ENCODE measurements at places on chromosomes 16 and 17.

- DNase-seq, result no peak
Observed at GRCh38 chr17:16513873-16514272, 21.9 kb upstream of the LRRC75A start.

DNA sequence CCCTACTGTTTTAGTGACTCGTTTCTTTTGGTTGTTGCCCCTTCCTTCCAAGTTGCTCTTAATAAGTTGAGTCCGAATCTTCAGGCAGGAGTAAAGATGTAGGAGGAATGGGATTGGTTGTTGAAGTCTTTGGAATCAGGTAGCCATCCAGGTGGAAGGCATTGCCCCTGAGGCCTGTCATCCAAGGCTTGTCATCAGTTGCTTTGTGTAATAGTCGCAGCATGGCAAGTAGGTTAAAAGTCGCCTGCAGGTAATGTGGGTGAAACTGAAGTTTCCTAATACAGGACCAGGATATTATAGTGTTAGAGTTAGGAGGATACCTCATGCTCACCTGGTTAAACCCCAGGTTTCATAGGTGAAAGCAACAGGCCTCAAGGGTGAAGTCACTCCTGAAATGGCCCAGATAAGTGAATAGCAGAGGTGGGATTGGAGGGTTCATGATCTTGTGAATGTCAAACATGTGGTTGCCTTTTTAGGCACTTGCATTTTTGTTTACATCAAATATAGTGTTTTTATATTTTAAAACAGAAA, 934 bp downstream of the PCTP start:
- no peak for DNase-seq

DNA sequence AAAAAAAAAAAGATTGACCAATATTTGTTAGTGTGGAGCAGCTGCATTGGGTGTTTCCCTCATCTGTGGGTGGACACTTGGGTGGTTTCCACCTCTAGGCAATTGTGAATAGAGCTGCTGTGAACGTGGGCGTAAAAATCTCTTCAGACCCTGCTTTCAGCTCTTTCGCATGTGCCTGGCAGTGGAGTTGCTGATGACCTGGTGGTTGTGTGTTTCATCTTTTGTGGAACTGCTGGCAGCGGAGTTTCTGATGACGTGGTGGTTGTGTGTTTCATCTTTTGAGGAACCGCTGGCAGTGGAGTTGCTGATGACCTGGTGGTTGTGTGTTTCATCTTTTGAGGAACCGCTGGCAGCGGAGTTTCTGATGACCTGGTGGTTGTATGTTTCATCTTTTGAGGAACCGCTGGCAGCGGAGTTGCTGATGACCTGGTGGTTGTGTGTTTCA, 21.4 kb downstream of the ZC3H18 start:
- DNase-seq, result no peak

DNA sequence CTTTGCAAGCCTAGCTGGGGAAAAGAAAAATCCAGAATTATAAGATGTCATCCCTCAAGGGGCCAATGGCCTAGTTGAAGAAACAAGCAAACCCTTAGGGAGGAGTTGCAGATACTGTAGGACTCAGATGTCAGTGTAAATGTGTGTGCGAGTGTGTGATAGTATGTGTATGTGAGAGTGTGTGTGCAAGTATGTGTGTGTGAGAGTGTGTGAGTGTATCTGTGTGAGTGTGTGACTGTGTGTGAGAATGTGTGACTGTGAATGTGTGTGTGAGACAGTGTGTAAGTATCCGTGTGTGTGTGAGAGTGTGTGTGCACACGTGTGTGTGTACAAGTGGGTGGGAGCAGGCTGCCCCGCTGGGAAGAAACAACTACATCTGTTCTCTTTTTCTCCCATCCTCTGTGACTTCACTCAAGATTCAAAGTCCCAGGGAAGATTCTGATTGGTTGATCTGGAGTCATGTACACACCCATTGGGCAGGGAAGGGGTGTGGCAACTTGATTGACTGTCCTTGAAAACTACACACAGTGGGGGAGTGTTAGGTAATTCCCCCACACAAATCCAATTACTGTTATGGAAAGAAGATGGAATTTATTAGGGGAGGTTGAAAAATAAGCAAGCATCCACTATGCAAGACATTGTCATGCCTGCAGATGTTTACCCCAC, 40.7 kb downstream of the IRX3 start:
- no peak for DNase-seq

DNA sequence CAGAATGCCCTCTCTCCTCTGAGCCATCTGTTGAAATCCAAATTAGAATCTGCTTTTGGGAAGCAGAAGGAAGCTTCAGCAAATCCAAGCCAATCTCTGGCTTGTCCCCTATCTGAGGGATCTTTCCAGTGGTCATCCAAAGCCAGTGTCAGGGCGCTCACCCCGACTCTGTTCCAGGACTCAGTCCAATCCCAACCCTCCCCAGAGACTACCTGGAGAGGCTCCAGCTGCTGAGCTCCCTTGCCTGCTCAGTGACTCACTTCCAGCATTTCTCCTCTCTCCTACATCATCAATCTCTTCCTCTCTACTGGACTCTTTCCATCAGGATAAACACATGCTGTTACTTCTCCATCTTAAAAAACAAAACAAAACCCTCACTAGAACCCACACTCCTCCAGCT, 2.4 kb downstream of the MATCAP1 start:
- no peak for DNase-seq

- DNase-seq, result no peak
Observed at GRCh38 chr16:7209598-7209997, 123.0 kb upstream of the RBFOX1 start.

DNA sequence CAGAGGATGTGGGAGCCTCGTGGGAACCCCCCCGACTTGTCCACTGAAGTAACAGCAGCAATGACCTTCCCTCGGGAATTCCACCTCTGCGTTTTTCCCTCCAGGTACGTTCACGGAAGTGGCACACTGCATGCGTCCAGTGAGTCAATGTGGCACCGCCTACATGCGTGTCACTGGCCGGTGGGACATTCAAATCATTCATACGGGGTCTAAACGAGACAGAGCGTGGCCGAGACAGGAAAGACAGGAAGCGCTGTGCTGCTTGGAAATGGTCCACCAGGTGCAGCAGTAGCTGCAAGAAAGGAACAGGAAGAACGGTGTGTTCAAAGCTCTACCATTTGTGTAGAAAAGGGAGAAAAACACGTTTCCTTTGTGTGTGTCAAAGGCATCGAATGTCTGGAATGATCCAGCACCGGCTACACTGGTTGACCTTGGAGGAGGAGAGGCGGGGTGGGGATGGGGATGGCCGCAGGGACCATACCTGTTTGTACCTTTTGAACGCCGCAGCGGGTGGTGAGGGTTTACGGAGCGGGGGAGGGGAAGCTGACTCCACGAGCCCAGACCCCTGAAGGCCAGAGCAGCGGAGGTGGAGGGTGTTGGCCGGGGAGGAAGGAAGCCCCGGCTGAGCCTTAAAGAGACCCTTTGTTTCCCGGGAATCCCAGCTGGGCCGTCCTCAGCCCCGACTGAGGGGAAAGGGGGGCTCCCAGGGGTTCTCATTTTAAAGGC, 1.7 kb upstream of the PGAP6 start:
- DNase-seq, result no peak

DNA sequence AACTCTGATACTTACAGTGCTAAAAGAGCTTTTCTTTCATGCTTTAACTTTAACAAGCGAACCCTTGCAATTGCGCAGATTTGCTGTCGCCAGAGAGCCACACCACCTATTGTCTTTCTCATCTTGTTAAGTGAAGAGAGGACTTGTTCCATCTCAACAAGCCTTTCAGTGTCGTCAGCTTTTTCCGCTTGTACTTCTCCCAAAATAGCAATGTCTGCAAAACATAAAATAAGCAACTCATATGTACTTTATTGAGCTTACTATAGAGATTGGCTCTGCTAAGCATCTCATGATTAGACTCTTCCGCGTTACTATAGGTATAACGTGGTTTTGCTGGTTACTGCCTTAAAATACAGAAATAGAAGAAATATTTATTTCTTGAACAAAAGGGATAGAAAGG, 51.9 kb downstream of the ABCA8 start:
- no peak for DNase-seq

DNA sequence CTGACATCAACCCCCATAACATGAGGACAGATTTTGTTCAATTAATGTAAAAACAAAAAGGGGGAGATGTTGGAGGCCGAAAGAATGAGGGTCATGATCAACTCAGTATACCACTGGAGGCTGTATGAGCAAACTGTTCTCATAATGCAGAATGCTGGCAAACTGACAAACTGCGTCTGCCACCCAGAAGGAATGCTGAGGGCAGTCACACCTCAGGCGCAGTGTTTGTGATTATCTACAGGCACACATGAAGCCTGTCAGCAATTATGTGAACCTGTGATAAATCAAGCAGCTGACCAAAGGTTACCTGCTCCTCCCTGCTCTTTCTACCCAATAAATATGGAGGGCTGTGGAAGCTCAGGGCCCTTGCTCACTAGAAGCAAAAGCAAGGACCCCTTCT, 27.3 kb downstream of the CD300LG start:
- no peak for DNase-seq

DNA sequence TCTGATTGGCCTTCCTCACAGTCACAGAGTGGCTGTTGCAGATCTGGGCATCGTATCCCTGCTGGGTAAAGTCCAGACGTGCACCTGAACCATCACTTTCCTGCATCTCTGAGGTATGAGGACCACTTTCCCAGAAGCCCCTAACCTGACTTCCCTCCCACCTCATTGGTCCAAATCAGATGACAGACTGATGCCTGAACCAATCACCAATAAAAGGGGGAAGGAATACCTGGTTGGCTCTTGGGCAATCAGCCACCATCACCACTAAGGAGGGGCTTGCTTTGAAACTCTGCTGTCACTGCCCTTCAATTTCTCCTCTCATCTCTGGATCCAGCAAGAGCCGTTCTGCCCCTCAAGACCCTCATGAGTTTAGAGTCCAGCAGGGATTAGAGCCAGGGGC, 13.6 kb upstream of the WFDC1 start:
- no peak for DNase-seq

DNA sequence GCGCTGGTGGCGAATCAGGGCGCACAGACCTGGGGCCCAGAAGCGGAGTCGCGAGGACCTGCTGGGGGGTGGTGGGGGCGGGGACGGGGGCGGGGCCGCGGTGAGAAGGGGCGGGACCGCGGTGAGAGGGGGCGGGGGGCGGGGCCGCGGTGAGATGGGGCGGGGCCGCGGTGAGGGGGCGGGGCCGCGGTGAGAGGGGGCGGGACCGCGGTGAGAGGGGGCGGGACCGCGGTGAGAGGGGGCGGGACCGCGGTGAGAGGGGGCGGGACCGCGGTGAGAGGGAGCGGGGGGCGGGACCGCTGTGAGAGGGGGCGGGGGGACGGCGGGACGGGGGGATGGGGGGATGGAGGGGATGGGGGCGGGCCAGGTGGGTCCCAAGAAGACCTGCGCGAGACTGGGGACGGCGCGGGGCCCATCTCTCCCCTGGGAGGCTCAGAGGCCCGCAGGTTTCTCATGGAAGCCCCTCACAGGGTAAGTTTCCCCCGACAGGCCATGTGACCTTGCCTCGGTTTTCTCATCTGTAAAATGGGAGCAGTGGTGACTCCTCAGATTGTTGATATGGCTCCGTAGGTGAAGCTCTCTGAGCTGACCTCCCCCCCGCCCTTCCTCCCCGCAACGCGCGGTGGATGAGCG, 28.6 kb upstream of the DBNDD1 start:
- DNase-seq, result no peak

GRCh38 chr17:47204722-47205418, 4.3 kb upstream of the MYL4 start:
- DNase-seq, result no peak

- DNase-seq, result no peak
Observed at GRCh38 chr17:16027708-16028584, 28.3 kb downstream of the TTC19 start.

- no peak for DNase-seq
Observed at GRCh38 chr16:2969545-2970521, 685 bp downstream of the PAQR4 start.

DNA sequence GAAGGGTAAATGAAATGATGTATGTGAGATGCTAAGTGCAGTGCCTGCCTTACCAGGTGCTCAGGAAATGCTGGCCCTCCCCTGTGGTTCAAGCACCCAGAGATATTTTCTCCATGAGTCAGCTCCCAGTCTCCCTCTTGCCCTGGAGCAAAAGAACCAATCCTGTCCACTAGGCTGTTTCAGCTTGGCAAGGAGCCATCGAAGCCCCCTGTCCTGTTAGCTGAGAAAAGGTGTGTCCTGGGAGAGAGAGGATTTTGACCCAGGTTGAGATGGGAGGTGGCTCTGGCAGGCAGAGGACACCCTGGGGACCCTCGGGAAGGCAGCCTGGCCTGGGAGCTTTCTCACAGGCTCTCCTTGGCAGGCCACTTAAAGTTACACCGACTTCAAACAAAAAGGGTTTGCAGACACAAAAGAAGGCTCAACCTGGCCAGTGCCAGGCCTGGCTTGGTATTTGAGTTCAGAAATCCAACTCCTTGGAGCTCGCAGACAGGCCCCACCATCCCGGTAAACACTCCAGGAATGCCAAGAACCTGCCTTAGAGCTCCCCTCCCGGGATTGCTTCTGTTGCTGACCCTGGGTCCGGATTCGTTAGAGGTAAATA, 29.6 kb downstream of the NTN1 start:
- no peak for DNase-seq

- no peak for DNase-seq
Observed at GRCh38 chr16:49766225-49766624, 89.7 kb downstream of the ZNF423 start.
